ENCODE measurements at places on chromosomes 4 and X. TPM values are rescaled to one million over a fixed set of nuclear protein-coding genes. Genes with fewer than 3 reads are reported as not detected.
A peak's percentile ranks its signal among the peaks of the same experiment; 100 is the strongest.

GRCh38 chrX:13755254-13755653 lies 20.7 kb downstream of the OFD1 start:
- H3K36me3 ChIP-seq = peaks cover 12% of the 10 kb centered on the region
- H3K27ac ChIP-seq = no peak overlapping the region
- H3K4me3 ChIP-seq = no peak overlapping the region
- no peaks in the 10 kb centered on the region for H3K4me1 ChIP-seq

DNA sequence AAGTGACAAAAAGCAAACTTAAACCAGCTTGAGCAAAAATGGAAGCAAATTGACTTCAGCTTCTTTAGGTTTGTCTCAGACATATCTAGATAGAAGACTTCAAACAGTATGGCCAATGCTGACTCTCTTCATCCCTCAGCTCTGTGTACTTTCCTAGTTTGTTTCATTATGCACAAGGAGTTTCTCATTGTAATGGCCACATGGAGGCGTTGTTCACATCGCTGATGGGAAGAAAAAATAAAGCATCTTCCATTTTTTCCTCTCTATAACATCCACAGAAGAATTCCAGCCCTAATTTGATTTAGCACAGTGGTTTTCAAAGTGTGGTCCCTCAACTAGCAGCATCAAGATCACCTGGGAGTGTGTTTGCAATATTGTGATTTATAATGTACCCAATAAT lies 397.5 kb upstream of the PRKX start:
- H3K27ac ChIP-seq = no peak overlapping the region
- H3K4me1 ChIP-seq = no peaks in the 10 kb centered on the region
- H3K27me3 ChIP-seq = no peaks in the 10 kb centered on the region
- DNase-seq = no peak

DNA sequence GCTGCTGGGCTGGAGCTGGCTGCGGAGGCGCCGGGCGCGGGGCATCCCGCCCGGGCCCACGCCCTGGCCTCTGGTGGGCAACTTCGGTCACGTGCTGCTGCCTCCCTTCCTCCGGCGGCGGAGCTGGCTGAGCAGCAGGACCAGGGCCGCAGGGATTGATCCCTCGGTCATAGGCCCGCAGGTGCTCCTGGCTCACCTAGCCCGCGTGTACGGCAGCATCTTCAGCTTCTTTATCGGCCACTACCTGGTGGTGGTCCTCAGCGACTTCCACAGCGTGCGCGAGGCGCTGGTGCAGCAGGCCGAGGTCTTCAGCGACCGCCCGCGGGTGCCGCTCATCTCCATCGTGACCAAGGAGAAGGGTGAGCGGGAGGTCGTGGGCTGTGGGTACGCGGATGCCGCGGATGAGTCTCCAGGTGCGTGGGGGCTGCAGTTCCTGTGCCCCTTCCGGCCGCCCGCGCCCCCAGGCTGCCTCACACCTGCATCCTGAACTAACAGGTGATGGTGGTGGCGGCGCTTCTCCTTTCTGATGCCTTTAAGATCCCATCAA lies 499 bp downstream of the CYP2U1 start:
- no peaks in the 10 kb centered on the region for H3K36me3 ChIP-seq
- H3K27me3 ChIP-seq = no peaks in the 10 kb centered on the region
- peak overlapping the region; percentile 69 for H3K4me3 ChIP-seq
- peak; percentile 72 for DNase-seq

GRCh38 chr4:65508168-65508567 lies 162.1 kb downstream of the EPHA5 start:
- no peak overlapping the region for H3K27ac ChIP-seq
- no peak for DNase-seq
- H3K36me3 ChIP-seq = no peaks in the 10 kb centered on the region
- H3K4me1 ChIP-seq = no peaks in the 10 kb centered on the region

- no peaks in the 10 kb centered on the region for H3K27me3 ChIP-seq
- H3K4me3 ChIP-seq = no peak overlapping the region
- H3K27ac ChIP-seq = no peak overlapping the region
- no peaks in the 10 kb centered on the region for H3K4me1 ChIP-seq
Observed at GRCh38 chr4:88244816-88245579, 39.4 kb downstream of the PPM1K start.

DNA sequence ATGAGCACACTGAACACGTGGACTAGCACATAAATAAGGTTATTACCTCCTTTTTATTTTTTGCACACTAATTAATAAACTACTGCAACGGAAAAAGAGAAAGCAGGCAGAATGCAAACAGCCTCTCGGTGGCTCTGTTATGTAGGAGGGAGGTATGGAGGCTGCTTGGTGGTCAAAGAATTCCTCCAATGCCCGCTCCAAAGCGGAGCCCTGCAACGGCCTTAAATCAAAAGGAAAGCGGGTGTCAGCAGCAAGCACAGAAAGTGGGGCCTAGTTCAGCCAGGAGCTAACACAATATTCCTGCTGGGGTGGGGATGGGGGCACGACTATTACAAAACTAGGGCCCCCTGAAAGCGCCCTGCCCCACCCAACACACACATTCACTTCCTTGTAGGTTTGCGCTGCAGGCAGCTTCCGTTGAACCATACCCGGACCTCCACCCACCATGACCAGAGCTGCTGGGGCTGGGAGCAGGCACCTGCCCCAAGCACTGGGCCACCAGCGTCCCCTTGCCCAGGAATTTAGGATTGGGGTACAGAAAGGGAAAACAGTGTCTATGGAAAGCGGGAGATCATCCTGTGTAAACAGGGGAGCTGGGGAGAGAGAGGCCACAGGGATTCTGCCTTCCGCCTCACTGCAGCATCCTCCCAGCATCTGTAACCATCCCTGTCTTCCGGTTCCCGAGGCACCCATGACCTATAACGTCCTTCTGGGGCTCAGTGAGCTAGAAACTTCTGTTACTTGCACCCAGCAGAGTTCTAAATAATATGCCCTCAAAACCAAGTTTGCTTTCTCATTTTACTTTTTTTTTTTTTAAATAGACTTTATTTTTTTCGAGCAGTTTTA lies 57.1 kb upstream of the DDX3X start:
- H3K27ac ChIP-seq = no peak overlapping the region
- H3K4me1 ChIP-seq = no peaks in the 10 kb centered on the region
- H3K36me3 ChIP-seq = no peaks in the 10 kb centered on the region
- no peaks in the 10 kb centered on the region for H3K27me3 ChIP-seq
- H3K4me3 ChIP-seq = peak overlapping the region; percentile 56

DNA sequence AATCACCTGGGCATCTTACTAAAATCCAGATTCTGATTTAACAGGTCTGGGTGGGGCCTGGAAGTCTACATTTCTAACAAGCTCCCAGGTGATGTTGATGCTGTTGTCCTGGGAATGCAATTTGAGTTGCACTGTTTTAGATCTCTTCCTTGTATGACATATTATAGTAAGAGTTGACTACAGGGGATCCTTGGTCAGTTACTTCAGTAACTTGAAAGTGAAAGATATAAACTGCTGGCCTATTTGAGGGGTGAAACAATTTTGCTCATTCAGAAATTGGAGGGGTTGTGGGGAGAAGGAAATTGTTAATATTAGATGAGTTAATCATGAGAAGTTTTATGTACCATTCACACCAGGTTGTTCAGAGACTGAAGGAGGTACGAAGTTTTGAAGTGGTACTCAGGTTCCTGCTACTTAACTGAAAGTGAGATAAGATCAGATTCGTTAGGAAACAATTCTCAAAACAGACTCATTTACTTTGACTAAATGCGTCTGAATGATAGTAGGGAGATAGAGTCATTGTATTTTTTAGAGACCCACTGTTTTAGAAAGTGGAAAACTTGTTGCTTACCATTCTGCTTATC lies 12.5 kb downstream of the SH2D1A start:
- no peak overlapping the region for H3K27ac ChIP-seq
- H3K36me3 ChIP-seq = no peaks in the 10 kb centered on the region
- DNase-seq = no peak
- no peak overlapping the region for H3K4me3 ChIP-seq
- no peaks in the 10 kb centered on the region for H3K27me3 ChIP-seq
- no peaks in the 10 kb centered on the region for H3K4me1 ChIP-seq

- DNase-seq = no peak
- no peaks in the 10 kb centered on the region for H3K27me3 ChIP-seq
- H3K36me3 ChIP-seq = no peaks in the 10 kb centered on the region
- H3K4me1 ChIP-seq = no peaks in the 10 kb centered on the region
Observed at GRCh38 chr4:173463816-173464215, 64.9 kb upstream of the SCRG1 start.

GRCh38 chr4:174537634-174538033 lies 15.3 kb upstream of the HPGD start:
- DNase-seq = no peak
- no peaks in the 10 kb centered on the region for H3K4me1 ChIP-seq
- H3K36me3 ChIP-seq = no peaks in the 10 kb centered on the region
- H3K4me3 ChIP-seq = no peak overlapping the region
- H3K27ac ChIP-seq = no peak overlapping the region
- no peaks in the 10 kb centered on the region for H3K27me3 ChIP-seq

DNA sequence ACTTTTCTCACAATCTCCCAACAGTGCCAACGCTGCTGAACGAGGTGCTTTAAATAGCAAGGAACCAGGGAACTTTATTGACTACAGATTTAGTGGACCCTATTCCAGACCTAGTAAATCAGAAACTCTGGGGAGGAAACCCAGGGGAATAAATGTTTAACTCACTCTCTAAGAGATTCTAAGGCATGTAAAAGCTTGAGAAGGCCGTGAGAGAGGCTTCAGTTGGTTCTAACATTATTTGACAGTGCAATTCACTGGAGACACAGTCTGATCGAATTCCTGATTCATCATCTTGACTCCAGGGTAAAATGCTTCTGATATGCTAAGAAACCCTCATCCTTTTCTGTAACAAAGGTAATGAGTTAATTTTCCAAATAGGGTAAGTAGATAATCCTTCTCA lies 494.4 kb downstream of the KCNIP4 start:
- no peak overlapping the region for H3K27ac ChIP-seq
- H3K27me3 ChIP-seq = no peaks in the 10 kb centered on the region
- no peaks in the 10 kb centered on the region for H3K4me1 ChIP-seq
- H3K36me3 ChIP-seq = no peaks in the 10 kb centered on the region
- no peak overlapping the region for H3K4me3 ChIP-seq
- no peak for DNase-seq

DNA sequence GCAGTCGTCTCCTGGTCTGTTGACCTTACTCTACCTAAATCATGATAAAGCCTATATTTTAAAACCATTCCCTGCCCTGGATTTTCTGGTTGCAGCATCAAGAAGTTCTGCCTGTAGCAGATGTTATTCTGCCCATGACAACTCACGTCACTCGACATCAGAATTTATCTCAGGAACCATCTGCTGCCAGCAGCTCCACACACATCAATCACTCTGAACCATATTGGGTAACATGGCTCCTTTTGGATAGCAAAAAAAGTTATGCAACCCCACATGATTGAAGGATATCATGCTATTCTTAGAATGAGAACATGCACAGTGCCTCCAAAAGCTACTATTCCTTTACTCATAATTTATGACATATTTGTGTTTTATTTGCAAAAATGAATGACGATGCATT lies 341.4 kb downstream of the DHRSX start:
- no peak overlapping the region for H3K4me3 ChIP-seq
- DNase-seq = no peak
- H3K27ac ChIP-seq = no peak overlapping the region
- no peaks in the 10 kb centered on the region for H3K27me3 ChIP-seq

GRCh38 chrX:47217121-47217851 lies 1.2 kb upstream of the CDK16 start:
- peak overlapping the region; percentile 39 for H3K4me3 ChIP-seq
- H3K36me3 ChIP-seq = peaks cover 25% of the 10 kb centered on the region
- peak overlapping the region; percentile 76 for H3K27ac ChIP-seq
- DNase-seq = no peak

DNA sequence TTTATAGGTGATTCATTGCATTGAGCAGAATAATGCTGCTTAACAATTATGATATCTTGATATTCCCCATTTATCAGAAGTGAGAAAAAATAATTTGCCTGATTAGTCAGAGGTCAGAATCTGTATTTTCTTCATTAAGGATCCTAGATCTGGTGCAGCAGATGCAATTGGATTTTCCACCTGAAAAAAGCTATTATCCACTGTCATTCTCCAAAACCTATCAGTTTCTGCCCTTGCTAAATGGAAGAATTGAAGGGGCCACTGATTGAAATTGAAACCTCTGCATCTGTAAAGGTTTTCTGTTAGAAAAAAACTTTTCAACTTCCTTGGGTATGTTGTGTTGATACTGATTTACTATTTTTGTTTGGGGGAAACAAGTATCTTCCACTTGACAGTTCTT lies 636.0 kb upstream of the NDST4 start:
- H3K27me3 ChIP-seq = no peaks in the 10 kb centered on the region
- no peak overlapping the region for H3K4me3 ChIP-seq
- DNase-seq = no peak
- no peaks in the 10 kb centered on the region for H3K4me1 ChIP-seq
- no peak overlapping the region for H3K27ac ChIP-seq

- no peaks in the 10 kb centered on the region for H3K36me3 ChIP-seq
- no peak overlapping the region for H3K4me3 ChIP-seq
- H3K4me1 ChIP-seq = no peaks in the 10 kb centered on the region
- no peak overlapping the region for H3K27ac ChIP-seq
- no peak for DNase-seq
Observed at GRCh38 chr4:42761804-42762203, 104.9 kb upstream of the ATP8A1 start.

- H3K27me3 ChIP-seq = no peaks in the 10 kb centered on the region
- no peaks in the 10 kb centered on the region for H3K4me1 ChIP-seq
- H3K4me3 ChIP-seq = no peak overlapping the region
- no peaks in the 10 kb centered on the region for H3K36me3 ChIP-seq
- no peak for DNase-seq
- H3K27ac ChIP-seq = no peak overlapping the region
Observed at GRCh38 chrX:103293118-103293517, 16.6 kb upstream of the TCEAL5 start.

- no peak for DNase-seq
- H3K36me3 ChIP-seq = peaks cover 4% of the 10 kb centered on the region
Observed at GRCh38 chr4:186644311-186644638, 79.4 kb downstream of the FAT1 start.

DNA sequence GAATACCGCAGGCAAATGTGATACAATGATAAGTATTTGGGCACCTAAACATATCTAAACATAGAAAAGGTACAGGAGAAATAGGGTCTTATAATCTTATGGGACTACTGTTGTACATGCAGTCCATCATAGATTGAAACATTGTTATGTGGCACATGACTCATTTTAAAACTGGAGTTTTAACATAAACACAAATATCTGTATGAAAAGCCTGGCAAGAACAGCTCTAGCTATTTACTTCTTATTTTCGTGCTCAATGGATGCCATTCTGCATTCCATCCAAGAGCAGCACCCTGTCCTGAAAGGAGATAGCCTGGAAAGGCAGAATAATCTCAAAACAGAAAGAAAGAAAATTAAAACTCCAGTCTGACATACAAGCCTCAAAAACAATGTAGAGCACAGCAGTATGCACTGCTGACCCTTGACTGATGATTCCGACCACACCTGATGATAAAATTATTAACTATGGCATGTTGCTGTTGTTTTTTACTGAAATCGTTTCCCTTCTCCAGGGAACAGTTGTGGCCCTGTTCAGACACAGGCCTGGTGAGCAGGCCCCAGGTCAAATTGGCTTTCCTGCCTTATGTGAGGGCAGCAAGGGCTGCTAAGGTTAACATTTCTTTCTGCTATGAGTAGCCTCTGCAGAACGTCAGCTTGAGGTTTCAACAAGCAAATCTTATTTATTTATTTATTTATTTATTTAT lies 152.7 kb downstream of the APBB2 start:
- peaks cover 22% of the 10 kb centered on the region for H3K4me1 ChIP-seq
- no peak overlapping the region for H3K27ac ChIP-seq

SPIN2A gene
- total RNA-seq = 0.69 TPM

MAP9 gene
- total RNA-seq = 16.2 TPM

SORCS2 gene
- total RNA-seq = 7.2 TPM

F8A3 gene
- not detected for total RNA-seq

TMPRSS11B gene
- not detected for total RNA-seq

ATP1B4 gene
- total RNA-seq = not detected

MAGEA1 gene
- not detected for total RNA-seq

GAK gene
- total RNA-seq = 138 TPM

VCX3B gene
- total RNA-seq = not detected

TRIM60 gene
- not detected for total RNA-seq
